ENCODE measurements at places on chromosomes 11 and 22.

DNA sequence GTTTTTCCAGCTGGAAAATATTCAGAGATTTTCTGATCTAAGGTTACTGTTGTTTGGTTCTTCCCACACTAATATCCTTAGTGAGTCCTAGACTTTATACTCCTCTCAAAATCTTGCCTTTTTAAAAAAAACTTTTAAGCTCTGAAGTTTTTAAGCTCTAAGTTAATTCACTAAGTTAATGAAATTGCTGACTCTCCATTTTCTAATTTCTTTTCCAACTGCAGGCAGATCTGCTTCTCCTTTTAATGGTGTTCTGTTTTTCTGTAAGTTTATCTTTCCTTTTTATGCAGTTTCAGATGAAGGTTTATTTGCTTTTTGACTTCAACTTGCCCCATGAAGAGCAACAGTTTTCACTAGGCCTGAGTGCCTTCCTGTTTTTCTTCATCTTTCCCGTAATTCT is 125.8 kb upstream of the ARHGAP42 start:
- no peak for DNase-seq

DNA sequence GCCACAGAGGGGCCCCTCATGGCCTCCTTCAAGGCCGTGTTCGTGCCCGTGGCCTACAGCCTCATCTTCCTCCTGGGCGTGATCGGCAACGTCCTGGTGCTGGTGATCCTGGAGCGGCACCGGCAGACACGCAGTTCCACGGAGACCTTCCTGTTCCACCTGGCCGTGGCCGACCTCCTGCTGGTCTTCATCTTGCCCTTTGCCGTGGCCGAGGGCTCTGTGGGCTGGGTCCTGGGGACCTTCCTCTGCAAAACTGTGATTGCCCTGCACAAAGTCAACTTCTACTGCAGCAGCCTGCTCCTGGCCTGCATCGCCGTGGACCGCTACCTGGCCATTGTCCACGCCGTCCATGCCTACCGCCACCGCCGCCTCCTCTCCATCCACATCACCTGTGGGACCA is 10.0 kb downstream of the CXCR5 start:
- no peak for DNase-seq

DNA sequence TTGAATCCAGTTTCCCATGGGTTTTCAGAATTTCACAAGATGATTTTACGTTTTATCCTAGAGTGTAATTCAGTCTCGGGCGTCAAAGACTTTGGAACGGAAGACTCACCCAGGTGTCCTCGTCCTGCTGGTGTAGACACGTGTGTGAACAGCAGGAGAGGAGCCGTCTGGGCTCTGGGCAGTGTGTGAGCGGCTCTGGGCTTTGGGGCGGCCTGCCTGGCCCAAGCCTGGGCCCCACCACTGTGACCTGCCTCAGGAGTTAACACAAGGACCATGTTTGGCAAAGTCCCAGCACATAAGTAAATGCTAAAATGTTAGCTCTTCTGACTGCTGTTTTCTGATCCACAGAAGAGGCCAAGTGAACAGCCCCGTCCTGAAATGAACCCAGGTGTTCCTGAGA is 1093.3 kb downstream of the BRD1 start:
- no peak for DNase-seq

GRCh38 chr22:30869667-30870395 is 98.7 kb downstream of the MORC2 start:
- DNase-seq = no peak

- no peak for DNase-seq
Observed at GRCh38 chr22:46546466-46547178, 9.2 kb upstream of the CELSR1 start.

- no peak for DNase-seq
Observed at GRCh38 chr11:76253416-76253815, 47.1 kb upstream of the WNT11 start.

DNA sequence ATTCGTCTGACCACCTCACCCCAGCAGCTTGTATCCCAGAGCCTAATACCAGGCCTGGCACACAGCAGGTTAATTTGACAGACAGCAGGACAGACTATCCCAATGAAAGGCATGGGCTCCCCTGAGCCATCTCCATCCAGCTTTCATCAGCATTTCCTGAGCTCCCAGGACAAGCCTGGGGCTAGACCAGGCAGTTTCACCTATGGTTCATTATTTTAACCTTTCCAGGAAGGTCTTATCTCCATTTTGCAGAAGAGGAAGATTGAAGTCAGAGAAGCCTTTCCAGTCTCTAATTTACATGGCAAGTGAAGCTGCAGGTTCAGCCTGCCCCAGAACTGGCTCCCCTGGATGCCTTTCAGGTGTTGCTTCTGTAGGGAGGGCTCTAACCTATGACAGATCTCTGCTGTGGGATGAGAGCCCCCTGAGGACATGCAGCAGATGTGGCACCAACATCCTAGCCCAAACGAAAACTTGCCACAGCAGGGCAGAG is 17.0 kb downstream of the ARRB1 start:
- DNase-seq = no peak

DNA sequence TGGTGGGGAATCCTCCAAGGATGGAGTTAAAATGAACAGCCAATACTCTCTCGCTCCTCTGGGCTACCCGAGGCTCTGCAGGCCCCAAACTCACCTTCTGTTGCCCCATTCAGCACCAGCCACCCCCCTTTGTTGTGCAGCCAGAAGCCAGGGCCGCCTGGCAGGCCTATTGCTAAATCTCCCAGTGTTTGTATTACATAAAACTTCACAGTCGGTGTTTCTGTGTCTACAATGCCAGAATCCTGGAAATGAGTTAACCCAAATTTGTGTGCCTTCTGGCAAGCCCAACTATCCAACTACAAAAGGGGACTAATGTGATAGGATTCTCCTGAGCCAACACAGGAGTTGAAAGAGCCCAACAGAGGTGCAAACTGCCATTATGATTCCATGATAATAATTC is 9.3 kb downstream of the KCNJ5 start:
- DNase-seq = no peak

DNA sequence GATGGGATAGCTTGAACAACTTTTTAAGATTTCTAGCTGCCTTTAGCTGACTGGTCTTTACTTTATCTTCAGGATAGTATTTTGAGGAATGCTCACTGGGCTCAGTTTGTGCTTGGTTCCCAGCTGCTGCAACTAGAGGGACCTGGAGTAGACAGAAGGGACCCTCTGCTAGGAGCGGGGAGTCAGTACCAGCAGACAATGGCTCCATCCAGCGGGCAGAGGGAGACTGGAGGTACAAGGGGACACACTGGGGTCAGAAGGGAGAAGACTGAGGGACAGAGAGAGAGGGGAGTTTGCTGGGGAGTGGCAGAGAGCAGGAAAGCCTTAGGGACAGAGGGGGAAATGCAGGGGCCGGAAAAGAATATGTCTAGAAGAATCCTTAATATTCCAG is 22.0 kb upstream of the ACER3 start:
- DNase-seq = no peak

GRCh38 chr11:7606496-7606895 is 66.8 kb downstream of the CYB5R2 start:
- DNase-seq = no peak

DNA sequence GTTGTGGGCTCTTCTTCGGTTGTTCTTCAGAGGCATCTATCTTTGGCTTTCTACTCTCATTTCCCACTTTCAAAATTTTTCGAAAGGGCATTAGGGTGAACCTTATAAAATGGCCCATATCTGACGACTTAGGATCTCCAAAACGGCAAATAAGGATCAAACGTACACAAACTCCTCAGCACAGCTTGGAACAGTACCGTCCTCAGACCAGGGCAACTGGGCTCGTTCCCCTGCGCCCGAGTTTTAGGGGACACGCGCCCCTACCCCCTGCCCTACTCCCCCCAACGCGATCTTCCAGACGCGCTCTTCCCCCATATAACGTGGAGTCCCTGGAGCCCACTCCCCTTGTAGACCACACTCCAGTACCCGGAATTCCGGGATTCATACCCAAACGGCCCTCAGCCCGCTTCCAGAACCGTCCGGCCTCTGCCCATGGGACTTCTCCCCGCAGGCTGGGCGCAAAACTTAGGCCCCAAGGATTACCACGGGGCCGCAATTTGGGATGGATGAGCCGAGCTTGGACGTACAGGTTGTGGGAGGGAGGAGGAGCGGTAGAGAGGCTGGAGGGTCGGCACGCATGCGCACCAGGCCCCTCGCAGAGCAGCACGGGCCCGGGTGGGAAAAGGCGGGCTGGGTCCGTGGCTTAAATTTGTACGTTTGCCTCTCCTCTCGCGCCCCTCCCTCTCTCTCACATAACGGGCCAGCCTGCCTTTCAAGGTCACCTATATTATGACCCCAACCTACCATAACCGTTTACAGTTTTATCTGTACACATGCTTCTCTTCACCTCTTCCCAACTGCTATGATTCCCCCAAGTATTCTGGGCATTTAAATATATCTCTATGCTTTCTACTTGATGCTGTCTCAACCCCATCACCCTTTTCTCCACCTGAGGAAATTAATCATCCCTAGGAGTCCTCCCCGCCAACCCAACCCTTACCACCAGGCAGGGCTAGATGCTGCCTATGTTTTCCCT is 3.4 kb downstream of the CCDC89 start:
- peak; percentile 19 for DNase-seq

DNA sequence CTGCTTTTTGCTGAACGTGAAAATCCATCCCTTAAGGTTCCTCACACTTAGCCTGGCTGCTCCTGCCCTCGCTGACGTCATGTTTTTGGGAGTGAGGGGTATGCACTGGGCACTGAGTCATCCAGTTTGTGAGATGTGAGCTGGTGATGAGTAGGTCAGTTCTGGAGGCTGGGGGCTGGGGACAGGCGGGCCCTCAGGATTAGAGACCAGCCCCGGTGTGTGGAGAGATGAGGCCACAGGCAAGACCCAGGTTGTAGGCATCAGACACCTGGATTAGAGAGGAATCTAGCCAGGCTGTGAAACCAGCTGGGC is 9.2 kb downstream of the KCNC1 start:
- DNase-seq = no peak

DNA sequence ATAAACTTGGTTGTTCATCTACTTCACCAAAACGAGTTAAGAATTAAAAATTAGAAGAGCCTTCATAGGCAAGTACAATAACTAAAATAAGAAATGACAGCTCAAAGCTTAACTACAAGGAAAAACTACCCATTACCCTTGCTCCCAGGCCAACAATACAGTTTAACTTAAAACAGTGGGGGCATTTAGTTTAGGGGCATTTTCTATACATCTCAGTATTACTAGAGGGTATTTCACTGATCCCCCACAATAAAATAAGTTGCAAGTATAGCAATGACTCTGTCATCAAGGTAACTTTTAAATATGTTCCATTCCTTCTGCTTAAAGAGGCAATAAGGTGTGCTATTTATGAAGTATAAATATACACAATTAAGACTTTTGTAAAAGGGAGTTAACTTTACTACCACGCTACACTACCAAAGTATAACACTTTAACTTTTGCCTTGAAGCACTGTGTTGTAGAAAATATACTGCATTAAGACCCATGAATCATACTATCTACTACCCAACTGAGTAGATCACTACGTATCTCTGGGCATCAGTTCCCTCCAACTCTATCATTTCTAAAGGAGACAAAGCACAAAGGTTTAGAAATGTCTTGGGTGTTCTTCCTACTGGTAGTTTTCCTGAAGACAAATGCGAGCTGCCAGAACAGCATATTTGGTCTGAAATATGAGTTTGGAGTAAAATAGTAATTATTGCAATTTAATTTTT is 29.8 kb downstream of the CHORDC1 start:
- no peak for DNase-seq

- DNase-seq = no peak
Observed at GRCh38 chr11:73792584-73792983, 4.9 kb downstream of the MRPL48 start.

- DNase-seq = no peak
Observed at GRCh38 chr22:46242076-46242475, 8.0 kb downstream of the CDPF1 start.

DNA sequence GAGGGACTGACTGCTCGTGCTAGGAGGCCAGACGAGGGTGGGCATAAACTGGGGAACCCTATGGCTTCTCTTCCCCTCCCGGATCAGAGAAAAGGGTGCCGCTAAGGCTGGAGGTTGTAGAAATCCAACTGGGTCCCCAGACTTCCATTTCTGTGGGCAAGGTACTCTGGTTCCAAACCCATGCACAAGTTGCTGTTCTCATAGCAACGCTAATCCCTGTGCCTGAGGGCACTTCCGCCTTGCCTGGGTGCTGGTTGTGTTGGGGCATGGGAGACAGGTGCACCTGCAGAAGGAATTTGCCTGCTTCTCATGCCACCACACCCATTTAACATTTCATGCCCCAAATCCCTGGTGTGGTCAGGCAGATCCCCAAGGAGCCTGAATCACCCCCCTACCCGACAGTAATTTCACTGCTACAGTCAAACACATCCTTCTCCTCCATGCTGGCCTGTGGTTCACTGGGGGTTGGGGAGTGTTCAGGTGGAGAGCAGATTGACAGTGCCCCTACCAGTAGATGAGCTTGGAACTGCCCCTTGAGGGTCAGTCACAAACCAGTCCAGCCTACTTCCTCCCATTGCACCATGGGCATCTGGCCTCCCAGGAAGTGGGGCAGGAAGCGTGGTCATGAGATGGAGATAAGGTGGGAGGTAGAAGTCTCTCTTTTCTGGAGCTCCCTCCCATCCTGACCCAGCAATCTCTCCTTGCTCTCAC is 1.2 kb downstream of the C2CD2L start:
- DNase-seq = no peak

GRCh38 chr22:22884888-22885840 is 2.5 kb upstream of the IGLL5 start:
- no peak for DNase-seq

- DNase-seq = no peak
Observed at GRCh38 chr11:10969387-10969786, 111.5 kb upstream of the ZBED5 start.

DNA sequence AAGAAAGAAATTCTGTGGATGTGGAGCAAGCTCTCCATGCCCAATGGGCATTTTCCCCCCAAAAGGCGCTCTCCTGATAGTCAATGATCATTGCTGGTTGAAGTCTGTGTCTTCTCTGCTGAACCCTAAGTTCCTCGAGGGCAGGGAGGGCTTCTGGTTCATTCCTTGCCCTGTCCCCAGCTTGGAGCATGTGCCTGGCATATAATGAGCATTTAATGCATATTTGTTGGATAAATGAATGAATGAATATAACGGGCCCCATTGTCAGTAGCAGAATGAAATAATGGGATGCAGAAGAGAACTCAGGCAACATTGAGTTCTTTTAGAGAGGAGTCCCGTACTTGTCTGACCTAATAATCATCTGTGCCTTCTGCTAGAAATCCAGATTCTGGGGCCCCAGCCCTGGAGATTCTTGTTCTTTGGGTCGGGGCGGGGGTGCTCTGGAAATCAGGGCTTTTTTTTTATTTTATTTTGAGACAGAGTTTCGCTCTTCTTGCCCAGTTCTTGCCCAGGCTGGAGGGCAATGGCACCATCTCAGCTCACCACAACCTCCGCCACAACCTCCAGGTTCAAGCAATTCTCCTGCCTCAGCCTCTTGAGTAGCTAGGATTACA is 64.4 kb downstream of the CD82 start:
- DNase-seq = no peak

- no peak for DNase-seq
Observed at GRCh38 chr22:50282361-50283155, 12.4 kb upstream of the MAPK11 start.

DNA sequence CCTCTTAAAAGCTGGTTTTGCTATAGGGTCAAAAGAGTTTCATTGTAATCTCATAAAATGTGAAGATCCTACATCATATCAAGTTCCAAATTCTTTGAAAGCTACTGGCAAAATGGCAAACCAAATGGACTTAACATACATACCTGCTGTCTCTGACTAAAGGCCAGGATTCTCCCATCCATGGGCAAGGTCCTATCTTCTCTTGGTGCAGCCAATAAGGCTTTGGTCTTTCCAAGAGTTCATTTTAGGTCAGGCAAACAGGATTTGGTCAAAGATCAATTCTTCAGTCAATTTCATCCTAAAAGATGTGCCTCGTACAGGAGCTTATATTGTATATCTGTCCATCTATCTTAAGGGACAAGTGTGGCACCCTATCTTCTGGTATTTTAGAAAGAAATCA is 49.7 kb downstream of the CADM1 start:
- no peak for DNase-seq

Measured in activated effector memory CD4-positive, alpha-beta T cell treated with Interleukin-2 at 50 U/mL for 16 hours (primary cell).